ENCODE measurements at places on chromosomes 2 and 18.
A peak's percentile ranks its signal among the peaks of the same experiment; 100 is the strongest.

- DNase-seq: no peak
Measured at GRCh38 chr18:23038712-23039111, 96.6 kb upstream of the CABLES1 start.

GRCh38 chr2:192002418-192002817 is 155.5 kb upstream of the CAVIN2 start:
- no peak for DNase-seq

GRCh38 chr2:24842081-24843050 is 49.1 kb downstream of the CENPO start:
- DNase-seq: no peak

GRCh38 chr2:210480079-210480478 is 3.5 kb upstream of the LANCL1 start:
- DNase-seq: no peak

DNA sequence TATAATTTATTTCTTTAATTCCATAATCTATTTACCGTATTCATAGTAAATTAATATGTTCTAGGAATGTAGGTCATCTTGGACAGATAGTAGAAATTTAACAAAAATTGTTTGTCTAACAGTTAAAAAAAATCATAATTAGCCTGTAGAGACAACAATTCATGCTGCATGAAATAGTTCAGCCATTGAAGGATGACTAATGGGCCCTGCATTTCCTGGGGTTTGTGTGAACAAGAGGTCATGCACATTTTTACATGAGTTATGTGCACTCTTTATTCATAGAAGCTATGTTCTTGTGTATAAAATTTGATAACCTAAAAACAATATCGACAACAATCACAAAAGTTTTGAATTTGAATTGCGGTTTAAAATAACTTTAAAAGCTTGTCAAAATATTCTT is 1663.6 kb downstream of the SUCLG1 start:
- no peak for DNase-seq

DNA sequence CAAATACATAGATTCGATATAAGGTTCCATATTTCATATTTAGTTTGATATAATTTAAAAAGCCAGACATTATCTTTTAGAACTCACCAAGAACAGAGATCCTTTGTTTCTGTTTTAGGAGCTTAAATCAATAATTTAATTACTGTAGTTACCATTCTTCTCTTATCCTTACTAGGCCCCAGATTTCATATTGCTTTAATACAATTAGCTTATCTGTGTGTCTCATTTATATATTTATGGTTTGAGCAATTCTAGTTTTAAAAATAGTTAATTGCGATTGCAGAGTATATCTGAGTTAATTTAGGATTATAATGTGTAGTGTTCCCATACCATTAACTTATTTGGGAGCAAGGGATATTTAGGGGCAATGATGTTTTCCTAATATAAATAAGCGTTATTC is 558.8 kb upstream of the ZNF804A start:
- DNase-seq: no peak

DNA sequence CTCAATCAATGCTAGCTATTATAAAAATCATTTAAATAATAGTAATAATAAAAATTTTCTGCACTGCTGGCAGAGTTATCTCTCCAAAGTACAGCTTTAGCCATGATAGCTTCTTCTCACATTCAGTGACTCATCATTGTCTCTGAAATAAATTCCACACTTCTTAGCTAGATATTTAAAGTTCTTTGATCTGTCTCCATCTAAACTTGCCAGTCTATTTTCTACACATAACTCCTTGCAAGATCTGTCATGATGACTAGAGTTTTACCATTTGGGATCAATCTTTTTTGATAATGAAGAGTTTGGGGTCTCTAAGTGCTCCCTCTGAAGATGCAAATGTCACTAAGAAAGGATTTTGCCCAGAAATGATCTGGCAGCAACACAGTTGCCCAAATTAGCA is 155.4 kb upstream of the LHCGR start:
- DNase-seq: no peak

DNA sequence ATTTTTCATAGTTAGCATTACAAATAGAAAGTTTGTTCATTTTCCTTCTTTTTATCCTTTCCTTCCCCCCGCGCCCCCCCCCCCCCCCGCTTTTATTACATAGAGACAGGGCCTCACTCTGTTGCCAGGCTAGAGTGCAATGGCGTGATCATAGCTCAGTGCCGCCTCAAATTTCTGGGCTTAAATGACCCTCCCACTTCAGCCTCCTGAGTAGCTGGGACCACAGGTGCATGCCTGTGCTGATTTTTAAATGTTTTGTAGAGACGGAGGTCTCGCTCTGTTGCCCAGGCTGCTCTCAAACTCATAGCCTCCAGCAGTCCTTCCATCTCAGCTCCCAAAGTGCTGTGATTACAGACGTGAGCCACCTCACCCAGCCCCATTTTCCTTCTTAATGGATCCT is 91.2 kb upstream of the ALPP start:
- DNase-seq: peak; percentile 74

DNA sequence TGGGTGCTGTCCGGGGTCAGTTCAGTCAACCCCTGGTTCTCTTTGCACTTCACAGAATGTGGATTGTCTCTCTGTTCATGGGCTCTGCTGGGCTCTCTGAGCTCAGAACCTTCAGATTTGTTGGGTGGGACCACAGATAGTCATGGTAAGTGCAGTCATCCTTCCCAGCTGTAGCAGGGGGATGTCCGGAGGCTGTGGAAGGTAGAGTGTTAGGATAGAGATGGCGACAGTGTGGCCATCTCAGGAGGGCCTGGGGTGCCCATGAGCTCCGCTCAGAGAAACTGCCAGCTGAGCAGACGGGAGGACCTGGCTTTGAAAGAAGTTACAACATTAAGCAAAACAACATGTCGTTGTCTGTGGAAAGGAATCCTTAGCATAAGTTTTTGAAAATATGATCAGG is 149.8 kb downstream of the FAM210A start:
- no peak for DNase-seq

GRCh38 chr2:96898135-96898505 is 28.2 kb upstream of the SEMA4C start:
- DNase-seq: no peak

GRCh38 chr2:207274530-207275189 is 108.9 kb upstream of the KLF7 start:
- DNase-seq: no peak

DNA sequence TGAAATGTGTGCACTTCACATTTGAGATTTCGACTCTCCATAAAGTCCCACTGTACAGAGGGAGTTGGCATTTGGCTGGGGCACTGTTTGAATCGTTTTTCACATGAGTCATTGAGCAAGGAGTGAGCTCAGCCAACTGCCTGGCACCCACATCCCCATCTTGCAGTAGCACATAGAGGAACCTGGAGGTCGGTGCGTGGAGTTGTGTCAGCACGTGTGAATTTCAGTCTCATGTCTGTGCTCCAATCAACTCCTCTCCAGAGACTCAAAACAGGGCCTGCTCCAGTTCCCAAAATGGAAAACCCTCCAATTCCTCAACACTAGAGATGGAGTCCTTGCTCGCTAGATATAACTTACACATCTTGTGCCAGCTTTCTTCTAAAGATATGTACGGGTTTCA is 126.8 kb upstream of the CAPN13 start:
- DNase-seq: no peak

- DNase-seq: no peak
Measured at GRCh38 chr2:135685361-135685760, 56.3 kb upstream of the UBXN4 start.

DNA sequence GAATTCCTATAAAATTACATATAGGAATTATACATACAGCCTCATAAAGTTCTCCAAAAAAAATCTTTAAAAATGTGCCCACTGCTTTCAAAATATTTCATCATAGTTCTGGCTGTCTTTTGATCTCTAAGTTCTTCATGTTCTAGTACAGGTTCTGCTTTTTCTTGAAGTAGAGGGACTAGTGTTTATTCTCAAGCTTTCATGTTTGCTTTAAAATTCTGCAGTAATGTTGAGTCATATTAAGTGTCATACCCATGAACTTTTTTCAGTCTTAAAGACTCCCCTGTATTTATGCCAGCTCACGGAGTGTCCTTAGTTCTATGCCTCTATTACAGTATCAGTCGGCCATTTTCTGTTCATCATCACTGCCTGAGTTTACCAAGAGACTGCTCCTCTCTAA is 54.8 kb upstream of the CCDC141 start:
- no peak for DNase-seq

GRCh38 chr2:18650221-18650620 is 60.9 kb upstream of the NT5C1B start:
- DNase-seq: no peak

DNA sequence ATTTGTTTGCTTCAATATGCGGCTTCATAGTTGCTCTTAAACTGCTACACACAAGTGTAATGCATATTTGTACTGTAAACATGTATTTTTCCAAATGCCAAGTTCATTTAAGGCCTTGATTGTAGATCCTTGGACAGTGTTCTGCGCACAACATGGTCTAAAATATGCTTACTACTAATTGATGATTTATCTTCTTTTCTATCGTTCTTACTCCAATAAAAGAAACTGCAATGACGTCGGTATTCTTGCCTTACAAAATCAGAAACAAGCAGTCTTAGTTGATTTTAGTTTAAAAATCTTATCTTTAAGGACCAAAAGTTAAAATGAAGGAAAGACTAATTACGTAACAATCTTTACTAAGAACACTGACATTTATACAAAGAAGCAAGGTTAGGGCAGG is 224.3 kb upstream of the SMAD7 start:
- no peak for DNase-seq

DNA sequence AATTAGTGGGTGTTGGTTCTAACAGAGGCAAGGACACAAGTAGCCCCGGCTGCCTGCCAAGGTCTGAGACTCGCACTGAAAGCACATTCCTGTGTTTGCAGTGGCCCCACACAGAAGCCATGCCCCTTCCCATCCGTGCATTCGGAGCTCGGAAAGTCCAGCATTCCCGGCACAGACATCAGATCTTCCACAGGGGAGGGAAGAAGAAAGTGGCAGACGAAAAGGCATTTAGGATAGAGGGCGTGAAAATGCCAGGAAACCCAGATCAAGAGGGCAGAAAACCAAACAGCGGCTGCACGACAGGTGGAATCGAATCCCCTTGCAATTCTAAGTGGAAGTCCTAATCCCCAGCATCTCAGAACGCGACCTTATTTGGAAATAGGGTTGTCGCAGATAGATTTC is 105.5 kb upstream of the ASB18 start:
- DNase-seq: peak; percentile 69

DNA sequence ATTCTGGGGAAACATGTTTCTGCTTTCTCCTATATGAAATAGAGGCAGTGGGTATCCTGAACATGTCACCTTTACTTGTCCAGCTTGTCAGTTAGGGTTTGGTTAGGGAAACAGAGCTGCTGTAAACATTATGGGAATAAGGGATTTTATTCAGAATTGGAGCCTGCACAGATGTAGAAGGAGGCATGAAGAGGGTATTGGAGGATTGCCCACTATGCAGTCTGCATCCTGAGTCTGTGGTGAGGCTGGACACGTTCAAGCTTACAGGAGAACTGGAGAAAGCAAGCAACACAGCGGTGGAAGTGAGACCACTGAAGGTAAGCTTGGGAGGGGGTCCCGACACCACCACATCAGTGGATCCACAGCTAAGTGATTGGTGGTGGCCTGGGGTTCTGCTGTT is 443.0 kb upstream of the TNP1 start:
- DNase-seq: no peak

DNA sequence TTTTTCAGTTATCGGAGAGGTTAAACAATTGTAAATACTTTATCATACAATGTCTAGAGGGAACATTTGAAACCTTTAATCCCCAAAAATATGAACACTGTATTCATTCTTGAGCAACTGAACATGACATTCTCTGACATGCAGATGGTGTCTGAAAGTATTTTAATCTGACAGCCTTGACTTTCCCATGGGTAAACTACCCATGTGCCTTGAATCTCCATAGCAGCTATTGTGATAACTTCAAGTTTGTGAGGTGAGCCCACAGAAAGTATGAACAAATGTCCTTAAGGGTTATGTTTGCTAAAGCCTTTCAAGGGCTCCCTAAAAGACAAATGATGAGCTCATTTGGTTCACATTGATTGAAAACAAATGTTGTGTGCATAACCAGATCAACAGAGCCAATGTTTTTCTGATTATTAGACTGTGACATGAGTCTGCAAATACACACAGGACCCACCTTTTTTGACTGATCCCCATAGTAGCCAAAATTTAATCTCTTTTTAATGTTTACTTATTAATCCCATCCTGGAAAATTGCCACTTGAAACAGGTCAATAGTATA is 1326.0 kb downstream of the LRP1B start:
- DNase-seq: no peak

- no peak for DNase-seq
Measured at GRCh38 chr2:235064976-235065375, 113.2 kb downstream of the SH3BP4 start.

DNA sequence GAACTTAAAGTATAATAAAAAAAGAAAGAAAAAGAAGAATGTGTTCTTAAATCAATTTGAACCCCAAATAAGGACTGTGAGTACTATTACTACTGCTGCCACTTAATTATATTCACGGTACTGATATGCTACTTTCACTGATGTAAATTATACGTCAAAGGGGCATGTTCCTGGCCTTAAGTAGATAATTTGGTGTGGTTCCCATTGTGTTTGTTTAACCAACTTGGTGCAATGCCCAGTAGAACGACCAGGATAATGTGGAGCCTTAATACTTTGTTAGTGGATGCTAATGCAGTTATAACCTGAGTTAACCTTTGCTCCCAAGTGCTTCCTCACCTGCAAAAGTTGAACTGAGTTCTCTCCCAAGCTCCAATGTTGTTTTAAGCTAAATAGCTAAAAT is 142.0 kb downstream of the NR4A2 start:
- no peak for DNase-seq

DNA sequence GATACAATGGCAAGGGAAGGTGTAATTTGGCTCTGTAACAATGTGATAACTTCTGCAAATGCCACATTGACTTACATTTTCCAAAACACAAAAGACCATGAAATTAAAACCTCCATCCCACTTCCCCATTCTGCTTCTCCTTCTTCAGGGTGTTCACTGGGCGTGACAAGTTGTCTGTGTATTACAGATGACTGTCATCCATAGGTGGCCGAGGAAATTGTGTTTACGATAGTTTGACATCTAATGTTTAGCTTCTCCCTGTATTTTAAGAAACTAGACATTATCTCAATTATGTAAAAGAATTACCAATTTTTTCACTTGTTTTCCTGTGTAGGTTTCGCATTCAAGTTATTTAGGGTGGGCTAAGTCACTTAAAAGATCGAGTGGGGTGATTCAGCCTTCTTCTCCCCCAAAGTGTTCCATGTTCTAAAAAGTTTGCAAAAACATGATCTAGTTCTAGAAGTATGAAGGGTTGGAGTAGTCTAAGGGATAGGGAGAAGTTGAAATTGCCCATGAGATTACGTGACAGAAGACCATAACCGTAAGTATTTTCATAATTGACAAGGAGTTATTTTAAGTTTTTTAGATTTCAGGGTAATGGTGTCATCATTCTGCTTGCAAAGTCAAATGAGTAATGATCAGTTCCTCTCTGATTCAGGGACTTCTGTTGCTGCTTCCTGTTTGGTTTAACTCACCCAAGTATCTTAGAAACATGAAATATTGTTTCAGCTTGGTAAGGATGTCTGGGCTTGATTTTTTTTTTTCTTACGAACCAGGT is 25.2 kb upstream of the CYTIP start:
- no peak for DNase-seq
